OCI-M1 (cell line): ENCODE measurements at places on chromosomes 5 and 9.

DNA sequence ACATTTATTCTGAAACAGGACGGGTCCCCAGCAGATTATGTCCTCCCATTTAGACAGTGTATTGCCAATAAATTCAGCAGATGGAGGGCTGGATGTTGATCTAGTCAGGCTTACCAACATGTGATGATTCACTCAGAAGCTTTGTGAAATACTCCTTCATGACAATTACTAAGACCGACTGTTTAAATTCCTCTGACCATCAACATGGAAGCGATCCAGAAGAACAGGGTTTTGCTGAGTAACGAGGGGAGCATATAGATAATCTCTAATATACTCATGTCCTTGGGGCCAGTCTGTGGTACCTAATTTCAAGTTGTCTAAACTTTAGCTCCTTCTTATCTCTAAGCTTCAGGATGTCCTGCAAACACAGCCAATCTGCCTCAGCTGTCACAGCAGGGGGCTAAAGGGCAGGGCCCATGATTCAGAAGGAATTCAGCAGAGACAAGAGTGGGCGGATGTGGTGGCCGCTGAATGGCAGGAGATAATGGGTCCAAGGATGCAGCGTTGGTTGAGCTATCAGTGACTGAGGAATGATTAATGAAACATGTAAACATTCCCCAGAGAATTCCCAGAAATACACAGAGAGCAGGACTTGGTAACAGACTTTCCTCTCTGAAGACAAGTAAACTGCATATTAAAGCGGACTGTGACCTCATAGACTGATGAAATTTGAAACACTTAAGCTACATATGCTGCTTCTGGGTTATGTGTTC, 109.4 kb downstream of the ANKRD55 start:
- peak; percentile 99 for DNase-seq

DNA sequence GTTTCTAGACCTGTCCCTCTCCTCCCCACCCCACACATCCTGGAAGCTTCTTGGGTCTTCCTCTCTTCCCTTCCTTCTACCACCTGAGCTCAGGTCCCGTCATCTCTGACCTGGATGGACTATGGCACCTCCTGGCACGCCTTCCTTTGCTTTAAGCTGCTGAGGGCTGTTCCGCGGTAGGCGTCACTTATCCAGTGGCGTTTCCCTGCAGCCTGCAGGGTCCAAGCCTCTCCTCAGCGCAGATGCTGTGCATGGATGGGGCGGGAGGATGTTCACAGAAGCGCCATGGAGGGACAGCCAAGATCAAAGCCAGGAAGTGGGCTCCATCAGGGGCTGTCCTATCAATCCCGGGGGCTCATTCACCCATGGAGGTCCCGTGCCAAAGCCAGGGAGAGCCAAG, 23.8 kb upstream of the CNOT6 start:
- no peak for DNase-seq

- no peak for DNase-seq
Observed at GRCh38 chr9:128554155-128554862, 1.9 kb downstream of the SPTAN1 start.

DNA sequence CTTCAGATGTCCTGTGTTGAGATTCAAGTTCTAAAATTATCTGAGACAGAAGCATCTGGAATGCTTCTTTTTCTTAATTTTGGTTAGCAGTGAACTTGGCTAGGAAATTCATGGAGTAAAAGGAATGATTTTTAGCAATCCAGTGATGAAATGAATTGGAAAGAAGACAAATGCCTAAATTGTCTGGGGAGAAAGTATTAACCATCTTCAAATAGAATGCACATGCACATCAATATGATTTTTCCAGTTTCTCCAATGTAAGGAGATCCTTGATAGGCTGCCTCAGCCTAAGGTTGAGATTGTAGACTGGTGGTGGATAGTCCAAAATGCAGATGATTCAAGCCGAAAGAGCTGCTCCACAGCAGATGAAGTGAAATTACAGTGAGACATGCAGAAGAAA, 106.7 kb downstream of the PCSK5 start:
- DNase-seq = no peak

DNA sequence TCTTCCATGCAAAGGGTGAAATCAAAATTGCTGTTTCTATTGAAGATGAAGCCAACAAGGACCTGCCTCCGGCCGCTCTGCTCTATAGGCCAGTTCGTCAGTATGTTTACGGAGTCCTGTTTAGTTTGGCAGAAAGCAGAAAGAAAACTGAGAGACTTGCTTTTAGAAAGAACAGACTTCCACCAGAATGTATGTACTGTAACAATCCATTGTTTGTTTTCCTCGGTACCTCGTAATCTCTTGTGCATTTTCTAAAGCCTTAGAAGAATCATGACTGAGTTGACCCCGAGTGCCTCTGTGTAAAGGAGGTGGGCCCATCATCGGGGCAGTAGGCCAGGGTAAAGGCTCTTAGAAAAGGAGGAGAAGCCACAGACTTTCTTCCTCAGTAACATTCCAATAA, 44.2 kb upstream of the PHF2 start:
- DNase-seq = no peak

GRCh38 chr9:79489261-79490000, 82.3 kb upstream of the TLE4 start:
- DNase-seq = peak; percentile 49

DNA sequence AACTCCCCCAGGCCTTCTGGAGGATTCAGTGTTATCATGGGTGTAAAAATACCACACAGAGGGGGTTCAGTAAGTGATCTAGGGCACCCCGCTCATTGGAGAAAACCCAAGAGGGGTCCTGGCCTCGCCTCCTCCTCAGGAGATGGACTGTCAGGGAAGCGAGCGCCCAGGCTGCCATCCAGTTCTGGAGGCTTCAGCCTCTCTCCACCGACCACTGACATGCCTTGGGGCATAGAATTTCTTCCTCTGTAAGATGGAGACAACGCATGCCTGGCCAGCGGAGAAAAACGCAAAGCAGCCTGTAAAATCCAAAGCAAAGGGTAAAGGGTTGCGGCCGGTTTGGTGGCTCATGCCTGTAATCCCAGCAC, 165.4 kb downstream of the COL23A1 start:
- no peak for DNase-seq

DNA sequence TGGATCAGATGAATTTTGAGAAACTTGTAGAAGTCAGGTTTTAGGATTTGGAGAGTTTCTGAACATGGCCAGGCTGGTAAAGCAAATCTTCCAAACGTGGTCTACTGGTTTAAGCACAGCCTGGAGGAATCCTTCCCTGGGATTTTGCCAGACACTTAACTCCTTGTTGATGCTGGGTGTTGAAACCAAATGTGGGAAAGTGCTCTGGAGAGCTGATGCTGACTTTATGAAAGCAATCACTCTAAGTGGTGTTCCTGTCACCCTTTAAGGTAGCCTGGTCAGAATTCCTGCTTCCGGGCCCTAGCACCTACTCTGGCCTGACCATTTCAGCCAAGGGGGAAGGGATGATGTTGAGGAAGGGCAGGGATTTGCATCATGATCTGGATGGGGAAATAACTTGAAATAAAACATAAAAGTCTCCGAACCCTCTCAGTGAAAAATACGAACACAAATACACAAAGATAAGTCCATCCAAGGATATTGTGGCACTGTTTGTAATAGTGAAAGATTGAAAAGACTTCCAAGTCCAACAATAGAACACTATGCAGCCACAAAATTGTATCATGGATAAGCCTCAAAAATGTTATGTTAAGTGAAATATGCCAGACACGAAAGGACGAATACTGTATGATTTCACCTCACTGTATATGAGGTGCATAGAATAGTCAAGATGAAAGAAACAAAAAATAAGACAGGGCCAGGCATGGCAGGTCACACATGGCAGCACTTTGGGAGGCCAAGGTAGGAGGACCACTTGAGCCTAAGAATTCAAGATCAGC, 57.7 kb downstream of the PDE6A start:
- DNase-seq = no peak

DNA sequence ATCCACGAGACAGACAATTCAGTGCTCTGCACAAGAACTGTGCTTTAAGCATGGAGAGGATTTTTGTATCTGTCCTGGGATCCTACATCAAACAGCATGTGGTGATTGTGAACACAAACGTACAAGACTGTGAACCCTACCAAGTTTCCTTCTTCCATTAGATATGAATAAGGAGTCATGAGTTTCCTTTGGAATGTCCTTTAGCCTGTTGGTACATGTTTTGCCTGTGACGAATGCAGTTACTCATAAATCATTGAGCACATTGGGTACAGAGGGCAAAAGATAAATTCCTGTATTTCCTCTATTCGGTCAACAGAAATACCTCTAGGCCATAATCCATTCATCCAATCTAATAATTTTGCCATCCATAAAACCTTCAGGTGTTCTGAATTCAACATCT, 61.5 kb downstream of the FXN start:
- DNase-seq = no peak

GRCh38 chr5:166708291-166708690, 1583.2 kb upstream of the WWC1 start:
- no peak for DNase-seq

- DNase-seq = peak; percentile 80
Observed at GRCh38 chr5:96434201-96434645, 1.2 kb upstream of the PCSK1 start.

- no peak for DNase-seq
Observed at GRCh38 chr9:129402371-129402739, 218.5 kb downstream of the C9orf50 start.

DNA sequence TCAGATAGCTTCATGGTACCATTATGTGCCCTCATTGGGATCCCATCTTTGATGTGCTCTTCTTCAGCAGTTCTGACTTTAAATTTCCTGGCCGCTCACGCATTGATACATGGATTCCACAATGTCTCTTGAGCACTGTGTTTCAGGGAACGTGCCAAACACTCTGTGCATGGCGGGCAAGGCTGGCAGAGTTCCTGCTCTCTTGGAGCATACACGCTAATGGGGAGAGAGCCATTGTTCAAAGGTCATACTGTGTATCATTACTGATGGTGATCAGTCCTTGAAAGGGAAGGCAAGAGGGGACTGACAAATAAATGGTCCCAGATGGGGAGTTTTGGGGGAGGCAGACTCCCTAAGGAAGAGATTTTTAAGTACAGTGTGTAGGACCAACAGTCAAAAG, 52.3 kb downstream of the AMBP start:
- DNase-seq = no peak
